Heart left ventricle (tissue), 16 donors: ENCODE measurements at places on chromosomes 2 and 18. TPM values are rescaled to one million over a fixed set of nuclear protein-coding genes. Genes with fewer than 3 reads are reported as not detected.

The TNS1 gene
- polyA plus RNA-seq: 339 TPM

The RRM2 gene
- 0.08 TPM for polyA plus RNA-seq

- DNase-seq: no peak
Observed at GRCh38 chr2:58731488-58731869, 490.4 kb upstream of the FANCL start.

The MAP3K19 gene
- polyA plus RNA-seq: not detected

GRCh38 chr18:75140296-75140695, 68.6 kb downstream of the PTGR3 start:
- DNase-seq: no peak

GRCh38 chr2:18750672-18751554, 161.5 kb upstream of the NT5C1B start:
- no peak for DNase-seq

The UPP2 gene
- polyA plus RNA-seq: not detected

DNA sequence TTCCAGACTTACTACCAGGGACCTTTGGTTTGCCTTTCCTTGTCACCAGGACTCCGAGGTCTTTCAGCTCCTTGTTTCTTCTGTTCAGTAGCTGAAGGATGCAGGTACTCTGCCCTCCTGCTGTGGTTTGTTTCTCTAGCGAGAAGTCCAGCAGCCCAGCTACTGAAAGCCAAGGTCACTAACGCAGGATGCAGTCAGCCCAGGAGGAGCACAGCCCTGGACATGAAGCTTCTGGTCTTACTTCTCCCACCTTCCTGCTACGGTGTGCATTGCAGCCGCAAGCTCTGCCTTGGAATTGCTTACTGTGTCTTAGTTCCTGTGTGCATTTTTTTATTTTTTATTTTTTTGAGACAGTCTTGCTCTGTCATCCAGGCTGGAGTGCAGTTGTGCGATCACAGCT, 62.4 kb downstream of the DGKD start:
- no peak for DNase-seq

DNA sequence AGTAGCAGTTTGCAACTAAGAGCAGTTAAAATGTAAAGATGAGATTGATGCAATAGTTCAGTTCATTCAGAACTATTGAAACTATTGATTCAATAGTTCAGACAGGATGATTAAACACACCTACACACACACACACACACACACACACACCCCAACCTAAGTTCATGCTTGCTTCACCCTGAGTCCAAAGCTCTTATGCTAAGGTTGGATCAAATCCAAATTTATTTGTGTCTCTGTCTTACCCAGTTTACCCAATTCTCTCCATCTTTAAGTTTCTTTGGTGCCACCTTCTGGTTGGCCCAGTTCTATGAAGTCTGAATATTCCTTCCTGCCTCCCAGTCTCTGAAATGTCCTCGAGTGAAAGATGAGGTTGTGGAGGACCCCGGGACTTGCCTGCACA, 5.1 kb downstream of the SERPINB8 start:
- no peak for DNase-seq

The NEUROD1 gene
- not detected for polyA plus RNA-seq
